ENCODE measurements at places on chromosomes 13 and 19.

DNA sequence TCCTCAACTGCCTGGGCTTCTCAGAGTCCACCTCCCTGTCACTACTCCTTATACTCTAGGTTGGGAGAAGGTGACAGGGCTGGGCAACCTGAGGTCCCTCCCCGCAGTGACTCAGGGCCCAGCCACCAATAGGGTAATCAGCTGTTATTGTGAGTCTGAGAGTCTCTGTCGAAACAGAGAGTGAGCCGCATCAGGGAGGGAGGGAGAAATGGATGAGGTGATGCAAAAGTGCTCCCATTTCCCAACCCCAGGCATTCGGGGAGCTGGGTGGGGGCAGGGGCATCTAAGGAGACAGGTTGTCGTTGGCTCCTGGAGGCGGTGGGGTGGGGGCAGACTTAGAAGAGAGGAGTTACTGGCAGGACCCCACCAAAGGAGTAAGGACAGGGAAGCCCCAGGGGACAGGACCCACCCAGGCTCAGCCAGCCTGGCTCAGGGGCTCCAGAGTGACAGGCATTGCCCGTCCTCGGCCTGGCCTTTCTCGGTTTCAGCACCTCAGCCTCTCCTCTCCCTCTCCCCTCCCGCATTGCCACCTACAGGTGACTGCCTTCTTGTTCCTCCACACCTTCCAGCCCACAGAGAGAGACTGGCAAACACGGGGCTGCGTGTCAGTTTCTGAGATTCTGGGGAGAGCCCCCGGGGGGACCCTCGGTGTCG lies at the start of gene DMKN:
Gene DMKN, minus strand, starts transcription at position 22 of the 654 bp plus-strand sequence. CDS start 174 bp downstream, outside the sequence.
- no peak for DNase-seq

DNA sequence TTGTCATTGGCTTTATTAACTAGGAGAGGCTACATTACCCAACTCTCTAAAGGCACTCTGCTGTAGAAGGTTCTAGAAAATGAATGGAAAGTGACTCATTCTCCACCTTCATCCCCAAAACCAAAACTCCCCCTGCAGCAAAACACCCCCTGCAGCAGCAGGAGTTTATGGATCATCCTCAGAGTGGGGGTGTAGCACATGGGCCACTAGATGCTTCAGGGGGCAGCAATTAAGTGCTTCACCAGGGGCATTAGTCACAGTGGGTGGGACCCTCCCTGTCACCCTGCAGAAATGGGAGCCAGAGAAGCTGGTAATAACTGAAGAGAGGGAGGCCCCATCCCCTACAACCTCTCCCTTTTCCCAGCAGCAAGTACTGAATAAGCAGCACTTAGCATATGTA lies 64.5 kb upstream of the MED4 start:
- no peak for DNase-seq

- no peak for DNase-seq
These were observed 22.0 kb downstream of the GPX4 start for GRCh38 chr19:1125601-1126467.

GRCh38 chr13:106597186-106597585 lies 29.2 kb upstream of the ARGLU1 start:
- DNase-seq, result no peak

DNA sequence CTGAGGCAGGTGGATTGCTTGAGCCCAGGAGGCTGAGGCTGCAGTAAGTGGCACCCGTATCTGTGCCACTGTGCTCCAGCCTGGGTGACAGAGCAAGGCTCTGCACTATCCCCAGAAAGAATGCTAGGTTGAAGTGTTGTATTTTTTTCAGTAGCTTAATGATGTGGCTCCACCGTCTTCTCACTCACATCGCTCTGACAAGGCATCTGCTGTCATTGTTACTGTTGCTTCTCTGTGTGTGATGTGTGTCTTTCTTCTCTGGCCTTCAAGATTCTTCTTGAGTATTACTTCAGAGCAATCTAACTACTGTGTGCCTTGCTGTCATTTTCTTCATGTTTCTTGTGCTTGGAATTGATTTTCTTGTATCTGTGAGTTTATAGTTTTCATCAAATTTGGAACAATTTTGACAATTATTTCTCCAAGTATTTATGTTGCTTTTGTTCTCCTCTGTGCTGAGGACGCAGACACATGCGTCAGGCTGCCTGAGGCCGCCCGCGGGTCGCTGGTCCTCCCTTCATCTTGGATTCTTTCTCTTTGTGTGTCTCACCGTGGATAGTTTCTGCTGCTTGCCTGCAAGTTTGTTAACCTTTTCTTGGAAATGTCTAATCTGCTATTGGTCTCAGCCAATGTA lies 10.8 kb downstream of the ADPRHL1 start:
- DNase-seq, result no peak

DNA sequence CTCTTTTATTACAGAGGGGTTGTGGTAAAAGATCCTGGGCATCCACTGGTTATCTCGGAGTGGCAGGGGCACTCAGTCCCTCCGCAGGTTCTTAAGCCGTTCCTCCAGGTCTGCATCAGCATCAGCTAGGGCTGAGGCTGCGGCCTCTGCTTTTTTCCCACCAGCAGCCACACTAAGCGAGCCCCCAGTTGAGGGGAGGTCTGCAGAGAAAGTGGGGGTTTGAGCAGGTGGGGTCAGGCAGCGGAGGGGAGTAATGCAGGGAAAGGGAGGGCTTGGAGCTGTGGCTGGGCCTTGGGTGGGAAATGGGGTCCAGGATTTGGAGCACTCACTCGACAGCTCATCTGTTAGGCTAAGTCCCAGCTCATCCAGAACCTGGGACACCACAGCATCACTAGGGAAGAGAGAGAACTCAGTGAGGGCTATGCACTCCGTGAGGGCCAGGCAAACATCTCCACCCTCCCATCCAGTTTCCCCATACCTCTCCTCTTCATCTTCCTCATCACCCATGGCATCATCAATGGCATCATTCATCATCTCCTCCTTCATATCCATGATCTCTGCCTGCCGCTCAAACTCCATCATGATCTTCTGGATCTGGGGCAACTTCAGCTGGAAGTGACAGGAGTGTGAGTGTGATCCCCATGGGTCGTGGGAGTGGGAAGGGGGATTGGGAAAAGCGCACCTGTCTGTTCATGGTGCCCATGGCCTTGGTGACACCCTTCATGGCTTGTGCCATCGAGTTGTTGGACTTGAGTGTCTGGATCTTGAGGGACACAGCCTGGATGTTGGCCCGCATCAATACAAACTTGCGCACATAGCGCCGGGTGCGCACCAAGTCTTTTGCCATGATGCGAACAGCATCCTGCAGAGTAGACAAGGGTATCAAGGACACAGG lies 3.1 kb downstream of the CHMP2A start:
- DNase-seq, result no peak

- DNase-seq, result no peak
These were observed 5.8 kb upstream of the DAPK3 start for GRCh38 chr19:3976495-3977241.

- DNase-seq, result no peak
These were observed 1.1 kb downstream of the ATG4D start for GRCh38 chr19:10544753-10545251.

DNA sequence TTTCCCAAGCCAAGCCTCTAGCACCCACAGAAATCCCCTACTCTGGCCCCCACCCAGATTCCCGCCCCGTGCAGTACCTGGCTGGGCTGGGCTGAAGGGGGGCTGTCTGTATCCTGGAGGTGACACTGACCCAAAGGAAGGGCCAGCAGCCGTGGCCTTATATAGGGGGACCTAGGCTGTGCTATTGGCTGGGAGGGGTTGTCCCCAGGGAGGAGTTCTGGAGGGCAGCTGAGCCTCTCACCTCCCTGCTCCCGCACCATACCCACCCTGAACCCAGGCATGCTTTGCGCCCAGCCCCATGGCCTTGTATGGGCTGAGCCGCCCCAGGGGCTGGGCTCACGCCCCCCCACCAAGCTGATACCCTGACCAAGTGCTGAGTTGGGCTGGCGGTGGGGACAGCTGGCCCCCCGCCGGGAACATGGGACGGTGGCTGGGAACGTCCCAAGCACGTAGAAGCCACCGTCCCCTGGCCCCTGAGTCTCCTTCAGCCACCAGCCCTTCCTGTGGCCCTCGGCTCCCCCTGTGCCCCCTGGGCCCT lies at the start of gene CKM:
Gene CKM, minus strand, starts transcription at position 132 of the 538 bp plus-strand sequence. CDS start 3,162 bp downstream, outside the sequence.
- no peak for DNase-seq

DNA sequence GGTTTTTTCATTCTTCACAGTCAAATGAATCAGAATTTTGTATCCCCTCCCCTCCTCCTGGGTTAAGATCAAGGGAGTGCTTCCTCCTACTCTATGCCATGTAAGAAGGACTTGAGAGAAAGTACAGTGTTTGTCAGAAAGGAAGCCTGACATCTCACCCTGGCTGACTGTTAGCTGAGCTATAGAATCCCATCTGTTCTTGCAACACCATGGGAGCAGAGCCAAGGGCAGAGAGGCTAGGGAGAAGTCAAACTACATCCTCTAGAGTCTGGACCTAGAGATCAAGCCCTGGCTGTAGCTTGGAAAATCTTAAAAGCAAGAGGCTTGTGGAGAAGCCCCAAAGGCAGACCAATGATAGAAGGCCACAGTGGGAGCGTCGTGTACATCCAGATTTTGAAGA lies 145.9 kb downstream of the OLFM4 start:
- DNase-seq, result no peak

- DNase-seq, result no peak
These were observed 14.8 kb downstream of the RABAC1 start for GRCh38 chr19:41944336-41944735.

DNA sequence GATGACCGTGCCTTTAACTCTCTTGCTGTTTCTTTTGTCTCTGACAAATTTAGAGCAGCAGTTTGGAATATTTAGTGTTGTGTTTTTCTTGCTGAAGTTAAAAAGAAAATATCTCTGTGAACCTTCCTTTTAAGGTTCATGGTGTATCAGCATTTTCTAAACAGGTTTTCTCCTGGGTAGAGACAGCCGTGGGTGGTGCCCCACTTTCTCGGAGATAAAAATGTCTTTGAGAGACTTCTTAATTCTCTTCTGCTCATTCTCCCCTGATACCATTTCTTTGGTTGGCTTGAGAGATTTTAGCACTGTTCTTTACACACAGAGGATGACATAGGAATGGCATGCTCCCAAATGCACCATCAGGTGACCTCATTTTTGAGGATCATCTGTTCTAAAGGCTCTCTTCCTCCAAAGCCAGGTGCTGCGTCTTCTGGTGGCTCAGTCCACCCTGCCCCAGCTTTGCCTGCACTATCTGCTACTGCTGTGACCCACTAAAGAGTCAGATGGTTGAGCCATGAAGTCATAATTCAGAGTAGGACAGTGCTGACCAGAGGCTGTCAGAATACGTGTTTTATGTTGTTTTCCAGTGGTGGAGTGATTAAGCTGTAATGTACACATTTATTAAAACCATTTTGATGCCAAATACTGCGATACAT lies 90.3 kb upstream of the SLC10A2 start:
- DNase-seq, result no peak

GRCh38 chr19:8416796-8417195 lies 3.7 kb downstream of the MARCHF2 start:
- DNase-seq, result no peak

GRCh38 chr19:32238076-32238475 lies 107.3 kb upstream of the ZNF507 start:
- no peak for DNase-seq

GRCh38 chr19:41480336-41480735 lies 37.4 kb downstream of the ERICH4 start:
- no peak for DNase-seq

GRCh38 chr13:106610486-106610885 lies 42.5 kb upstream of the ARGLU1 start:
- DNase-seq, result no peak

- DNase-seq, result no peak
These were observed 102.2 kb upstream of the EDNRB start for GRCh38 chr13:78020861-78021260.

DNA sequence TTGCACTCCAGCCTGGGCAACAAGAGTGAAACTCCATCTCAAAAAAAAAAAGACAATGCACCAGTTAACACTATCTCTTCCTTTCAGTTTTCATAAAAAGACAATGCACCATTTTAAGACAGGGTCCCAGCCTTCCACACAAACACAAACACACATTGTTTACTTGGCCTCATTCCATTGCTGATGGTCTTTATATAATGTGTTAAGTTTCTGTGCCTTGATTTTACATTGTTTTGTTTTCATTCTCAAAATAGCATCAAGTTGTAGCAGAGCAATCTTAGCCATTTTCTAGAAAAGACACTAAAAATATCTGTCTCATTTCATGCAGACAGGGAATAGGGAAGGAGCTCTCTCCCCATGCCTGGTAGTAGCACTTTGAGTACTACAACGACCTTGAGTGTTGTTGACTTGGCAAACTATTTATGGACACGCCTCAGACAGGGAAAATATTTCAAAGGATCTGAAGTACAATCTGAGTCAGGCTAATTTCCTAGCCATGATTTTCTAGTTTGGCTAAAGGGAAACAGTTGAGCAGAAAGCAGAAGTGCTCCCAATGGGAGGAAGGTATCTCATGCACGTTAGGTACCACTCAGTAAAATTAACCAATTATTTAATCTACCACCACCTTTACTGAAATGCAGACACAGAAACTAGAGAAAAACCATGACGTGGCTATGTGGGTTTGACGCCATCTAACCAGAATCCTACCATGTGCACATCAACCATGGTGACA lies 120.6 kb downstream of the ABCC4 start:
- DNase-seq, result no peak

DNA sequence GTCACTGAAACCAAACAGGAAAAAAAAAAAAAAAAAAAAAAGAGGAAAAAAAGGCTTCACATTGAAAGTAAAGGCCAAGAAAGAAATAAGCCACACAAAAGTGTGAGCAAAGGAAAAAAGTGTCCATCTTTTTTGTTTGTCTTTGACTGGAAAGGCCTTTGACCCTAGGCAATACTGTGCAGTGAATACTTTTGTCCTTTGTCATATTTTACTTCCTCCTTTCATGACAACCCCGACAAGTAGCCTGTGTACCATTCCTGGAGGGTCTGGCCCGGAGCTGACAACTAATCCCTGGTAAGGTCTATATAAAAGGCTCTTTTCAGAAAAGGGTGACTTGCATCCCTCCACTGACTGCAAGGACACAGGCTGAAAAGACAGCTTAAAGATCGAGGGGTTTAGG lies 12.9 kb upstream of the MICU2 start:
- DNase-seq, result no peak

- DNase-seq, result no peak
These were observed at the start of gene RNF17 for GRCh38 chr13:24763596-24764275. TSS of gene RNF17 (plus strand) at chr13:24764169. CDS start at chr13:24764204, 35 bp downstream.

- no peak for DNase-seq
These were observed 643.9 kb downstream of the TBC1D4 start for GRCh38 chr13:74838096-74838495.

- DNase-seq, result peak; percentile 42
These were observed 58.6 kb upstream of the SPRY2 start for GRCh38 chr13:80399340-80400163.

DNA sequence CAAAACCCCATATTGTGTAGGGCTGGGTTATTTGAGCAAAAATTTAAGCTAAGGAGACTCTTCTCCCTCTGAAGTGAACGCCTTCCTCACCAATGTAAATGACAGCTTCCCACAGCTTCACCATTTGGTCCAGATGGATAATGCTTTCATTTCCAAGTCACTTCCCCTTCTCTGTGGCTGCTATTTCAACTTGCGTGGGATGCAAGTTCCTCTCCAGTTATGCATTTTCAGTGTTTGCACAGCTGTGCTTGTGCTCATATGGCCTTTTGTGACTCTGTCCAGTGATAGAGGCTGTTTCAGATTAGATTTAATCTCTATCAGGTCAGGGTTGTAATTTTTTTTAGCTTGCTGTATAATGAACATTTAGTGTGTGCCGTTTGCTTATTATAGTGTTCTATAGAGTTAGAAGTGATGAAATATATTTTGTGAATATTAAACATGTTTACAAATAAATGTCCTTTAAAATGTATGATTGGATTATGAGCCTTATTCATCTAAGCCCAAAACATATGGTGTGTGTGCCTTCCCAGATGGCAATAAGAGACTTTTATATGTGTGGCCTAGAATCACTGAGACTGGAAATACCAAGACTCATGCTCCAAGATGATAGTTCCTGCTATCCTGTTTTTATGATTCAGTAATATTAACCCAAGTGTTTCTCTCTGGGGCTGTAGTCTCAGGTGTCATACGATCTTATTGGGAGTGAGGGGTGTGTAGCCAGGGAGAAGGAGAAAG lies 86.6 kb downstream of the TNFRSF19 start:
- peak; percentile 2 for DNase-seq
